Uterus (tissue), 4 donors: ENCODE measurements at places on chromosomes 5 and 9. TPM values are rescaled to one million over a fixed set of nuclear protein-coding genes. Genes with fewer than 3 reads are reported as not detected.
A peak's percentile ranks its signal among the peaks of the same experiment; 100 is the strongest.

The FBP2 gene
- total RNA-seq = not detected

- DNase-seq = peak; percentile 19
Measured at GRCh38 chr5:147857302-147858129, 21.0 kb upstream of the SCGB3A2 start.

The LCN15 gene
- not detected for total RNA-seq

The PLAC8L1 gene
- not detected for total RNA-seq

The ANGPTL2 gene
- 65.3 TPM for total RNA-seq

GRCh38 chr5:81820863-81821262 lies 70.0 kb upstream of the SSBP2 start:
- DNase-seq = no peak

- no peak for DNase-seq
Measured at GRCh38 chr5:93735378-93735777, 6.0 kb downstream of the POU5F2 start.

- no peak for DNase-seq
Measured at GRCh38 chr5:88821161-88821560, 61.8 kb downstream of the MEF2C start.

The PAPPA gene
- total RNA-seq = 4.2 TPM

DNA sequence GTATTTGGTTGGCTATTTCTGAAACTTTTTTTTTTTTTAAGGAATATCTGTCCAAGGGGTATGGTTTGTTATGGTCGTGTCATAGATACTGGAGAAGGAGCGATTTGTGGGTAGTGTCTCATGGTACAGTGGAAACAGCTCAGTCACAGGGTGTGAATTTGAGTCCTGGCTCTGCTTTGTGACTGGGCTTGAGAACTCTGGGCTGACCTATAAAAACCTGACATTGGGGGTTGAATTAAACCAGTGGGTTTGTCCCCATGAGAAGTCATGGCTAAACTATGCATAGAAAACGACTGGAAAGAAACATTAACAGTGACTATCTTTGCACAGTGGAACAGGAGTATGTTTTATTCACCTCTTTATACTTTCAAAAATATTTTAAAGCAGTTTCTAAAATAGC lies 54.7 kb downstream of the MACROH2A1 start:
- DNase-seq = no peak

The SPOCK1 gene
- total RNA-seq = 37.0 TPM

The PCDHB6 gene
- 0.51 TPM for total RNA-seq

- no peak for DNase-seq
Measured at GRCh38 chr5:56054666-56055065, 59.9 kb upstream of the IL6ST start.

GRCh38 chr5:54643685-54644106 lies 126.1 kb downstream of the SNX18 start:
- DNase-seq = no peak

DNA sequence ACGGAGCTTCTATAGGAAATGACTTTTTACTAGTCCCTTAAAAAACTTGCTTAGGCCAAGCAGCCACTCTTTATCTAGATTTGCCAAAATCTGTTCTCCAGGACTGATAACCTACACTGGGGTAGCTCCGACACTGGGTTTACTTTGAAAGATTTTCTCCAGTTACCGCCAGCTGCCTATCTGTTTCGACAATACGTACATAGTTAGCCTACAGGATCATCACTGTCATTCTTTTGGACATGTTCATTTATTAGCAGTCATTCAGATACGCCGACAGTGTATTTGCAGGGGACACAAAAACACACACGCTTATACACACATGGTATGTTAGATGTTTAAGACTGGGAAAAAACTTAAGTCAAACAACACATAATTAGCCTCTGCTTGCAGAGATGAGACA lies 225.7 kb downstream of the DCP2 start:
- DNase-seq = no peak

GRCh38 chr9:123371228-123371584 lies 15.2 kb downstream of the CRB2 start:
- DNase-seq = no peak

GRCh38 chr5:37851305-37851704 lies 11.5 kb upstream of the GDNF start:
- DNase-seq = no peak

DNA sequence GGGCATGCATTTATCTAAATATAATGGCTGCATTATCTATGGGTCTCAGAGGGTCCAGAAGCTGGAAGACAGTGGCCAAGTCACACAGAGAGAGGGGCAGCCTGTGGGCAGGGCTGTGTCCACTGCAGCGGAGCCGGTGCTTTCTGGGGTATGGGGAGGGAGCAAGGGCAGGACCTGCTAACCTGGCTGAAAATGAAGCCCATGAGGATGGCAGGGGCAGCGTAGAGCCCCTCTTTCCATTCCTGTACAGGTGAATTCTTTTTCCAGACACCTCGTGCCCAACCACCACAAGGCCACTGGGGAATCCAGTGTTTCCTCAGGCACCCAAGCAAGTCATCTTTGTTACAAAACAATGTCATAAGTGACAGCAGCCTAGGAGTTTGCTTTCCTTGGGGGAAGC lies 305.9 kb upstream of the IRX4 start:
- DNase-seq = no peak

- no peak for DNase-seq
Measured at GRCh38 chr5:174084691-174085154, 39.2 kb downstream of the NSG2 start.

DNA sequence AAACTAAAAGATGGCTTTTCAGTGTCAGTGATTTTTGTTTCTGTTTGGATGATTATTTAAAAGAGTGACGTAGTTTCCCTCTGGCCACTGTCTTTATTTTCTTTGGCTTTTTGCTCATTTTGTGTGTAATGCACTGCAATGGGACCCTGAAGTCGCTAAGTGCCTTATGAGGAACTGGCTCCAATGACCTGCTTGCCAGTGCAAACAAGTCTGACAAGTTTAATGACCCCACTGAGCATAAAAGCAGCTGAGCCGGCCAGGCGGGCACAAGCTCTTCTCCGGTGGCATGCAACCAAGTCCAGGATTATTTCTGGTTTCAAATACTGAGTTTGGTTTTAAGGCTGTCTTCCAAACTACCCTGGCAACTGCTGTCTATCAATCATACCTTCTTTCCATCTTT lies 15.6 kb upstream of the GNA14 start:
- no peak for DNase-seq

The ORM2 gene
- total RNA-seq = 1.2 TPM

DNA sequence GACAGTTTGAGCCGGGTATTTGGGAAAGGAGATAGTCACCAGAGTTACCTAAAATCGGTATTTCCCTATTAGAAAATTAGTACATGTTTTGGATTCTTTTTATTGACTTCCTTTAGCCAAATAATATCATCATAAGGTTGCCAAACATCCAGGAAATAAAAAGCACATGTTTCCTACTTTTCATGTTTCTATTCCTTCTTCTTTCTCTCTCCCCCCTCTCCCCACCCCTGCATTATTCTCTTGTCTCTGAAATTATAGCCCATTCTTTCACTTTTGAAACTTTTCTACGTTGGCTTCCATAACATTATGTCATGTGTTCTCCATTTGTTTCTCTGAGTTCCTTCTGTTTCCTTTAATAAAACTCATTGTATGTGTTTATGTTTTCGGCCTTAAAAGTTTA lies 161.9 kb downstream of the ALDH1A1 start:
- DNase-seq = no peak

The SLC36A3 gene
- not detected for total RNA-seq

The C9orf85 gene
- 22.0 TPM for total RNA-seq

GRCh38 chr9:130239741-130240241 lies 25.8 kb upstream of the HMCN2 start:
- no peak for DNase-seq

- DNase-seq = no peak
Measured at GRCh38 chr5:33231935-33232334, 208.8 kb upstream of the TARS1 start.
